ENCODE measurements at places on chromosomes 2 and 18.

DNA sequence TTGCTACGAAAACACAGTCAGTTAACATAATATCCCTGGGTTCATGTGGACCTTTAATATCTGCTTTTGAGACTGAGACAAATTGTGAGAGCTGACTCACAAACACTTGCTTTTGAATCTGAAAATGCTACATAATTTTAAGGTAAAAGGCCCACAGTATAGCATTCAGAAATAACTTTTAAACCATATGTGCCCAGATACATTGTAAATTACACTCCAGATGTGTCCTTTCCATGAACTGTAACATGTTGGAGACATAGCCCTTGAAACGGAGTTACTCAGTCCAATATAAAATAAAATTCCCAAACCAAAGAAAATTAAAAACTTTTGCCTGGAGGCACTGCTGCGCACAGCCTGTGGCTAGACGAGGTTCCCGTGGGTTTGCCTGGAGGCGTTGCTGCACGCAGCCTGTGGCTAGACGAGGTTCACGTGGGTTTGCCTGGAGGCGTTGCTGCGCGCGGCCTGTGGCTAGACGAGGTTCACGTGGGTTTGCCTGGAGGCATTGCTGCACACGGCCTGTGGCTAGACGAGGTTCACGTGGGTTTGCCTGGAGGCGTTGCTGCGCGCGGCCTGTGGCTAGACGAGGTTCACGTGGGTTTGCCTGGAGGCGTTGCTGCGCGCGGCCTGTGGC lies 131.9 kb upstream of the ALKAL2 start:
- DNase-seq: no peak

DNA sequence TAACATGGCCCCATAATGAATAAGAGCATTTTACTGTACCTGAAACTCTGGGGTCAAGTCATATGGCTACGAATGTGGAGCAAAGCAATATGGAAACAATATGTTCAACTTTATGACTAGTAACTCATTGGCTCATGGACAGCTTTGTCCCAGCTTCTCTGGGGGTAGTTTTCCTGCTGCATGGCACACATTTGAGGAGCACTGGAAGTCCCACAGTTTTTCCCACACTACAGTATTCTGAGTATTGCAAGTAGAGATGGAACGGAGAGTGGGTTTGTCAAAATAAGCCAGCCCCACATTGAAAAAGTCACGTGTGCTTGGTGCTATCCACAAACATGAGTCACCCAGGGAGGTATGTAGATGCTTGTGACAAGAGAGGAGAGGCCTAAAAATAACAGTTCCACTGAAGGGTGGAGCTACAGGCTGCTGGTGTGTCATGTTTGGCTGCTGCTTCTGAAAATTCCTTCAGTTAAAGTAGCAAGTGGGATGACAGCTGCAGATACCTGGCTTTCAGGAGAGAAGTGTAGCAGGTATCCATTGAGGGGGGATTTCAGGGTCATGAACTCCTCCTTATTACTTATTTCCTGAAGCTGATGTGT lies 48.2 kb upstream of the CTAGE1 start:
- peak; percentile 21 for DNase-seq

- no peak for DNase-seq
Measured at GRCh38 chr2:173442542-173442941, 87.9 kb downstream of the CDCA7 start.

GRCh38 chr2:222424729-222425671 lies 657 bp downstream of the SGPP2 start:
- DNase-seq: peak; percentile 13

DNA sequence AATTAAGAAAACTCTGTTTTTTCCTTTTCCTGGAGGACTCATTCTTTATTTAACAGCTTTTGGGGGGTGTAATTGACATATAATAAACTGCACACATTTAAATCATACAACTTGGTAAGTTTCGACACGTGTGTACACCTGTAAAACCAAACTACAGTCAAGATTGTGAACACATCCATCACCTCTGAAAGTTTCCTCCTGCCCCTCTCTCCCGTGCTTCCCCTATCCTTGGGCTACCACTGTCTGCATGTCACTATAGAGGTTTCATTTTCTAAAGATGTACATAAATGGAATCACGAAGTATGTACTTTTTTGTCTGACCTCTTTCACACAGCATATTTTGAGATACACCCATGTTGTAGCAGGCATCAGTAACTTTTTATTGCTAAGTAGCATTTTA lies 100.0 kb downstream of the BIN1 start:
- DNase-seq: no peak

GRCh38 chr2:98932778-98933343 lies 3.2 kb downstream of the CRACDL start:
- DNase-seq: no peak

DNA sequence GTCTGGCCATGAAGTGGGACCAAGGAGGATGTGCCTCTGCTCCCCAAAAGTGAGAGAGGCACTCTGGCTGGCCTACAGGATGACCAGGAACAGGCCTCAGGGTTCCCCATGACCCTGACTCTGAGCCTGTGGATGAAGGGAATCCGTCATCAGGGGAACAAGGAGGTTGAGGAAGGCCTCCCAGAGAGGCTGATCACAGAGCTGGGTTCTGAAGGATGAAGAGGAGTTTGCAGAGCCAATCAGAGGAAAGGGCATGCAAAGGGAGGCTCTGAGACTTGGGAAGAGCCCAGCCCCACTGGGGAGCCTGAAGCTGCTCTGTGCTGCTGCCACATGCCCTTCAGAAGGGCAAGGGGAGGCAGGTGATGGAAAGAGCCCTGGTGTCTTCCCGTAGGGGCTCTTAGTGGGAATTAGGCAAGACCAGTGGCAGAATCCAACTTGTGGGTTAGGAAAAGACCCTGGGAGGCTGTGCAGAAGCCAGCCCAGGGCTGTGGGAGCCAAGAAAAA lies 141.3 kb upstream of the ID2 start:
- no peak for DNase-seq

- DNase-seq: peak; percentile 12
Measured at GRCh38 chr2:105294844-105295481, 34.6 kb downstream of the TGFBRAP1 start.

DNA sequence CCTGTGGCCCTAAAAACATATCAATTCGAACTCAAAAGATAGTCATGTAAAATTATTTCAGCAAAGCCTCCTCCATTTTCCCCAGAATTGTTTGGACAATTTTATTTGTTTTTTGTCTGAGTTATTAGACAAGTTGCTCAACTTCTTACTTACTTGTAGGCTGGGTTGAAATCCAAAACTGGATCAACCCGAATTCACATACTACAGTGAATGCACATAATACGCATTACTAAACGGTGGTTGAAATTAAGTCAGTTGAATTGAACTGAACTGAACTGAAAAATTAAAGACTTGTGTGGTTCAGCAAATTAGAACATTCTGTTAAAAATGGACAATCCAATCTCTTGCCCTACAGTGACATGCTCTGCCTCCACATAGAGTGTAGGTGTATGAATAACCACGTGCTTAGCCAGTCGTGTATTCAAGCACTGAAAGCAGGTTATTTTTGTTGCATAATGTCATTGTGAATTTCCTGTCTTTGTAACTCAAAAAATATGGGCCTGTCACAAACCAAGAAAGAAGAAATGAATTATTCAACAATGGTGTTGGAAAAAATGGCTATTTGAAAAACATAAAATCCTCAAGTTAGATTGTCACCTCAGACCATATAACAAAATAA lies 441.0 kb downstream of the TXNL1 start:
- DNase-seq: no peak

DNA sequence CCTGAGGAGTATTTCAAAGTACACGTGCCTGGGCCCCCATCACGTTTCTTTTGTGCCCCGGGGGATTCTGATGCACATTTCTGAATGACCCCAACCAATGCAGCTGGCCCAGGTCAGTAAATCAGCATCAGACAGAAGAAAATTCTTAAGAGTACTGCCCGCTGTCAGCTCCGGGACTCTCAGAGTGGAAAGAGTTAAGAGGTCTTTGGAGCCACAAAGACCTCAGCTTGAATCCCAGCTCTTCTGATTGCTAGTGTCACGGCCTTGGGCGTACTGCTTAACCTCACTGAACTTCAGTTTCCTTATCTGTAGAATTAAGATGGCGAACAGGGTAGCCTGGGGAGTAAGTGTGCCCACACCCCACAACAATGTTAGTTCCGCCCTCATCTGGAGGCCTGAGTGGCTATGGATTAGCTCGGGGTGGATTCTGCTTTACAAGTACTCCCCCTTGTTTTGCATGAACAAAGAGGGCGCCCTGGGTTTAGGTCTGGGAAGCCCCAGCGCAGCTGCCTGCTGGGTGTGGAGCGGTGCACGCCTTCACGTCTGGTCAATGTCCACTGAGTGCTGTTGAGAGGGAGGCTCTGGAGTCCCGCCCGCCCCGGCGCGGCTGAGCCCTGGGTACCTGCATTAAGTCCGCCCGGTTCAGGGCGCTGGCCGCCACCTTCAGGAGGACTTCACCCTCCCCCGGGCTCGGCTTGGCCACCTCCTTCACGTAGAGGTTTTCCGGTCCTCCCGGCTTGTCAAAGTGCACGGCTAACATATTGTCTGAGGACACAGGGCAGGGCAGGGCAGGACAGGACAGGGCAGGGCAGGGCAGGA lies 858 bp downstream of the TP53I3 start:
- peak; percentile 17 for DNase-seq

- DNase-seq: no peak
Measured at GRCh38 chr18:59565957-59566356, 131.3 kb downstream of the CCBE1 start.

DNA sequence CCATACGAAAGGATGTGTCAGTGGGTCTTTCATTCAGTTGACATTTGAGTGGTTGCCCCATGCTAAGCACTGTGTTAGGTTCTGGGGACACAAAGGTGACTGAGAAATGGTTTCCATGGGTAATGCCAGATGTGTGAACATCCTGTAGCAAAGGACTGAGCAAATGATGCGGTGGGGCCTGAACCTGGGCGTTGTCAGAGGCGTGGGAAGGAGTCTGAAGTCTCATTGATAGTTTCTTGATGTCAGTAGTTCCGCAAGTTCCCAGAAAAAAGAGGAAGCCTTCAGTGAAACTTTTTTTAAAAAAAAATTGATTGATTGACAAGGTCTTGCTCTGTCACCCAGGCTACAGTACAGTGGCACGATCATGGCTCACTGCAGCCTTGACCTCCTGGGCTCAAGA lies 56.9 kb downstream of the LIMS1 start:
- DNase-seq: no peak

- DNase-seq: no peak
Measured at GRCh38 chr2:23953625-23954024, 13.4 kb downstream of the UBXN2A start.

DNA sequence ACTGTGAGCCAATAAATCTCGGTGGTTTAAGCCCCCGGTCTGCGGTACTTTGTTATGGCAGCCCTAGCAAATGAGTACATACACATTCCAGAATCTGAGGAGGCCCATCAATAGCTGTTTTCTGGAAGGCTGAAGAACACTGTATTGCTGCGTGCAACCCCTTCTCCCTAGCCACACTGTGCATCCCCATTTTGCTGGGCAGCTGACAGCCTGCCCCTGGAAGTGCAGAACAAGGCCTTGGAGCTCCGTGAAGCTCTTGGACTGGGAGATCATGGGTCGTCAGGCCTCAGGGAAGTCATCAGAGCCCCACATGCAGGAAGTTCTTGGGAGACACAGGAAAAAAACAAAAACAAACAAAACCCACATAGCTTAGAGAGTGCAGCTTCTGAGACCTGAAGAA lies 90.6 kb upstream of the ST6GAL2 start:
- DNase-seq: no peak

DNA sequence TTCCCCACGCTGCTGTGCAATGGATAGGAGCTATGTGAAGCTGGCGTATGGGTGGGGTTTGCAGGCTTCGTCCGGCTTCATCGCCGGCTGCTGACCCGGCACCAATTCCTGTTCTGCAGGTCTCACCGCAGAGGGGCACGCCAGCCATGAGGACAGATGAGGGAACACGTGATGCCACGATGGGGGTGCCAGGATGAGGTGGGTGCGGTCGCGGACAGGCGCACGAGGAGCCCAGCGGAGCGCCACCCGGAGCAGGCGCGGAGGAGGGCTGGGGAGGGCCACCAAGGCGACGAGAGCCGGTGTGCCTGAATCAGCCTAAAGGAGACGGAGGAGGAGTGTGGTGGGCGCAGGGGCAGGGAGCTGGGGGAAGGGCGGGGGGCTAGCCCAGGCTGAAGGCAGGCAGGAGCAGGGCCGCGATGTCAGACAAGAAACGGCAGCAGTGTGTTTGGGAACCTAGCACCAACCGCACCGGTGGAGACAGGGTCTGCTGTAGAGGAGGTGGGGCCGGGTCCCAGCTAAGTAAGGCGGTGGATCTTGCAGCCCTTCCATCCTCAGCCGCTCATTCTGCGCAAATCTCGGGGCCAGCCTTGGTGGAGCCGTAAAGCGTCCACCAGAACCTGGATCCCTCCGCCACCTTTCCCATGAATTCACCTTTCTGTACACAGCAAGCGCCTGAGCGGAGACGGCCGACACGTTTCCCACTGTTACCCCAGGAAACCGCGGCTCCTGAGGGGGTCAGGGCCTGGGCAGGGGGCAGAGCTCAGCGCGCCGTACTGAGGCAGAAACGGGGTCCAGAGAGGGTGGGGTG lies 17.0 kb upstream of the CD8A start:
- DNase-seq: peak; percentile 57

GRCh38 chr2:27249891-27250651 lies 12.8 kb downstream of the SLC30A3 start:
- DNase-seq: peak; percentile 33

DNA sequence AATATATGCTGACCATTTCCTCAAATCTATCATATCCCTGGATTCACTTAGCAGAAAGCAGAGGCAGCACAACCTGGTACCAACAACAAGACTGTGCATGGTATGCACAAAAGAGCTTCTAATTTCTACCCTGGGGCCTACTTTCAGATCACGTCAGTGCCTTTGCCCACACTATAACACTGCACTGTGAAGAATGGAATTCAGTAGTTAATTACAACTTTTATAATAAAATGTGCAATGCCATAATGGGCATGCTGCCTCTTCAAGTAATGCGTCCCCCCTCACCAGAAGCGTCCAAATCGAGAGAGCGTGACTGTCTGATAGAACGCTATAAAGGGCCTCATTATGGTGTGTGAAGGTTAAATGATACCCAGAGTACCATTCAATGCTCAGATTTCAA lies 328.1 kb upstream of the PKDCC start:
- no peak for DNase-seq

DNA sequence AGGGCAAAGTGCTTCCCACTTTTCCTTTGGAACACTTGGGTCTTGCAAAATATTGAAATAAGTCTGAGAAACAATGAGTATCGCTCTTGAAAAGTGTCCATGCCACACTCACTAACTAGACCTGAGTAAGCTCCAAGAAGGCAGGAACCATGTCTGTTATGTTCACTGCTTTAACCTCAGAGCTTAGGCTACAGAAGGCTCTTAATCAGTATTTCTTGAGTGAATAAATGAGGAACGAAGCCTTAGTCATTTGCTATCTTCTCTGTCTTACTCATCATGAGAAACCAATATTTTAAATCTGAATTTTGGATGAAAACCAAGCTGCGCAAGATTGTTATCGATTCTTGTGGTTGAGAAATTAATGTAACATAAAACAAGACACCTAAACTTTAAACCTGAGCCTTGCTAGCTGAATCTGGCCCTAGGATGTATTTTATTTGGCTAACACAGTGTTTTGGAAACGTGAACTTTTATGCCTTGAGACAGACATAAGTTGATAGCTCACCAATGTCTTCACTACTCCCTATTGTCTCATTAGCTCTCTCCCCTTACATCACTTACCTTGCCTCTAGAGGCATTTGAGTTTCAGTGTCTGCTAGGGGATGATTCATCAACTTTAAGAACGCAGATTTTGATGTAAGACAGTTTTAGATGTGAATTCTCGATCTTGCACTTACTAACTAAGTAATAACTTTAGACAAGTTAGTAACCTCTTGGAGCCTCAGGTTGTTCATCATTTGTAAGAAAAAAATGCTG lies 392.8 kb upstream of the MEIS1 start:
- no peak for DNase-seq
